Astrocyte of the spinal cord (primary cell): ENCODE measurements at places on chromosomes 7 and 10.

DNA sequence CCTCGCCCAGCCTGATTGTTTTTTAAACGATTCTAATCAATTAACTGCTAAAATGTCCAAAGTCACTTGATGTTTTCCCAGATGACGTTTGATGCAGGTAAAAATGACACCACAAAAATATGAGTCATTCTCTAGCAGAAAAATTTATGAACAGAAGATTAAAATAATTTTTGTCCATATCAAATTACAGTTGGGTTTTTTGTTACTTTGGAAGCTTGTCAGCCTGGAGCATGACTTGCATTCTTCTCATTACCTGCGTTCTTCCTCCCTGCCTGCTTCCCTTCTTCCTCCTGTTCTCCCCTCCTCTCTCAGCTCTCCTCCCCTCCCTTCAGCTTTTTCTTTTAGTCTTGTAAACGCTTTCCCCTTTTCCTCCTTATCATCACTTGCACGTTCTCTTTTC is 18.7 kb downstream of the IL15RA start:
- DNase-seq: no peak

GRCh38 chr10:29957236-29957635 is 102.2 kb downstream of the JCAD start:
- no peak for DNase-seq

DNA sequence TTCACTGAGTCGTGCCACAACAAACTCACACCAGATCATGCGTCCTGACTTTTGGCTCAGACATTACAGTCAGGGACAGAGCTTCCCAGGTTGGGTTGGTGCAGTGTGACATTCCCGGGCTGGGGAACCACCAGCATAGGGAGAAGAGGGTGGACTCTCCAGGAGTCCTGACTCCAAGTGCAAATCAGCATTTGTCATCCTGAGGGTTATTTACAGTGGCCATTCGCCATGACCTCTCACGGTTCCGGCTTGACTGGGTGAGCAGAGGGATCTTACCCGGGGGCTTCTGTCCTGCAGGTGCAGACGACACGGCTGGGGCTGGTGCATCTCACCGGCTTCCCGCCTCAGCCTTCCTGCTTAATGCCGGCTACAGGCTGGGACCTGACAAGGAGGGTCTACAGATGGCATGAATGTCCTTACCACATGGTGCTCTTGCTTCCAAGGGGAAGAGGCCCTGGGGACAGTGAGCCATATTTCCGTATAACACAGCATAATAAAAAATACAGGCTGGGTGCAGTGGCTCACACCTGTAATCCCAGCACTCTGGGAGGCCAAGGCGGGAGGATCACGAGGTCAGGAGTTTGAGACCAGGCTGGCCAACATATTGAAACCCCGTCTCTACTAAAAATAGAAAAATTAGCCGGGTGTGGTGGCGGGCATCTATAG is 12.5 kb upstream of the INTS1 start:
- no peak for DNase-seq

- no peak for DNase-seq
Measured at GRCh38 chr10:101071267-101071884, 9.6 kb downstream of the KAZALD1 start.

GRCh38 chr7:87561102-87561501 is 39.6 kb downstream of the ABCB1 start:
- no peak for DNase-seq

- DNase-seq: no peak
Measured at GRCh38 chr7:576524-577277, 57.1 kb upstream of the PDGFA start.

GRCh38 chr7:46226860-46227259 is 305.8 kb upstream of the IGFBP3 start:
- DNase-seq: peak; percentile 46
